ENCODE measurements at places on chromosomes 11 and 22.

DNA sequence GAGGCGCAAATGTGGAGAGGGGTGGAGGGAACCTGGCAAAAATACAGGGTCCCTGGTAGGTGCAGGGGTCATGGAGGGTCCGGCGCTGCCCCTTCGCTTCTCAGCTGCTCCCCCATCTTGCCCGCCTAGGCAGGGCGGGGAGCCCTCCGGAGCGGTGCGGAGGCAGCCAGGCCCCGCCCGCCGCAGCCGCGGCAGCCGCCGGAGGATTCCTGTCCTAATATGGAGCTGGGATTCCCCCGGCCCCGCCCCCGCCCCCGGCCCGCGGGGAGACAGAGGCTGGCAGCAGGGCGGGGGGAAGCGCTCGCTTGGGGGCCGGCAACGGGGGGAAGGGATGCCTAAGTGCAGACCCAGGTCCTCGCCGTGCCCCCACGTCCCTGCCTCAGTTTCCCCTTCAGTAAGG, 1.0 kb upstream of the NPAS4 start:
- no peak for DNase-seq

DNA sequence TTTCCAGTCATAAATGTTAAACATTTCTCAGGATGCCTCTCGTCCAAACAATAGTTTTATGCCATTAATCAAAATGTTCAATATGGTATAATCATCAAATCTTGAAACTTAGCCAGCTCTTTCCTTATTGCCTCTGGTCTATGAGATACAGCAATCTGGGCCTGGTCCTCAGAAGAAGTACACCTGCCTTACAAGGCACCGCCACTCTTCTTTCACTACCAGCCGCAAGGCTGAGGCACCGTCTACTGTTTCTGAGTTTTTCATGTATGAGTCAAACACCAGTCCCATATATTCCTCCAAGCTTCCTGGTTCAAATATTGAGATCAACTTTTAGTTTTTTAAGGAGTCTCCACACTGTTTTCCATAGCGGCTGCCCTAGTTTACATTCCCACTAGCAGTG, 600.6 kb upstream of the FAT3 start:
- no peak for DNase-seq

GRCh38 chr11:128666397-128666796, 27.5 kb upstream of the FLI1 start:
- DNase-seq: no peak

- DNase-seq: no peak
These were observed 10.2 kb downstream of the TMEM41B start for GRCh38 chr11:9304178-9304577.

- no peak for DNase-seq
These were observed 1.6 kb downstream of the SLN start for GRCh38 chr11:107710301-107710700.

DNA sequence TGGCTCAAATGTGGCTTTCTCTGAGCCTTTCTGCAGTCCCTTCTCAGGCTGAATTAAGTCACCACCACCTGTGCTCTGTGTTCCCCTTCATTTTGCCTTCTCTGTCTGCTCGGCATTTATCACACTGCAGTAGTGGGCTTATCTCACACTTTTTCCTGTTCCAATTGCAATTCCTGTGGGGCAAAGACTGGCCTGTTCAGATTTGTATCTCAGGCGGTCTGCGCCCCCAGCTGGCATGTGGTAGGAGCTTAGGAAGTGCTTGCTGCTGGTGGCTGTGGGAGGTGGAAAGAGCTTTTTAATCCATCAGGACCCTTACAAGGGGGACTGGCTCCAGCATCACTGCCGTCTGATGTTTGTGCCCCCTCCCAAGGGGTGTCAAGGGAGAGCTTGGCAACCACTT, 21.2 kb downstream of the BMAL1 start:
- DNase-seq: no peak

DNA sequence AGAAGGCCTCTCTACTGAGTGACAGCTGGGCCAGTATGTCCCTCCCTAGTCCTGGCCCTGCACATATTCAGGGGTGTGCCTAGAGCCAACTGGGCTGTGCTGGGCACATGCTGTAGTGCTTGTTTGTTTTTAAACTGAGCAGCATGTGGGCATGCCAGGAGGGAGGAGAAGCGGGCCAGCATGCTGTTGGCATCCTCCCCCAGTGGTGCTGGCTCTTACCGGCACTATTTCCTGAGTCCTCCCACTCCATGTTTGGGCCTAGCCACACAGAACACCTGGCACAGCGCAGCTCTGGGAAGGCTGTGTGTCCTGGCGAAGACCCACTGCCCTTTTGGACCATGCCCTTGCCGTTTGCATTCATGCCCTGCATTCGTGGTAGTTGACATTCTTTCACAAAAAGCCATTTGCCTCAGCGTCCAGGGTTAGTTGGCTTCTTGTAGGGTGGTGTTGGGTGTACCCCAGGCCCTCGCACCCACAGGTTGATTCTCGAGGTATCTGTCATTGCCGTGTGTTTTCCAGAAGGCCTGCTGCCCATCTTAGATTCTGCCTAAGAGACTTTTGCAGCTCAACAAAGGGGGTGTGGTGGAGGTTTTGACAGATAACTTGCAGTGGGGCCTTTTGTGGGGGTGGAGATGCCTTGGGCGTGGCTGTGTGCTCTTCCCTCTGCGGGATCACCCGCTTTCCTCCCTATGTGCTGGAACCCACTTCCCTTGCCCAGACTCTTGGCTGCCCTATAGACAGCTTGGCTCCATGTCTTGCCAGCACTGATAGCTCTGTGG, 13.6 kb downstream of the DGCR8 start:
- no peak for DNase-seq

DNA sequence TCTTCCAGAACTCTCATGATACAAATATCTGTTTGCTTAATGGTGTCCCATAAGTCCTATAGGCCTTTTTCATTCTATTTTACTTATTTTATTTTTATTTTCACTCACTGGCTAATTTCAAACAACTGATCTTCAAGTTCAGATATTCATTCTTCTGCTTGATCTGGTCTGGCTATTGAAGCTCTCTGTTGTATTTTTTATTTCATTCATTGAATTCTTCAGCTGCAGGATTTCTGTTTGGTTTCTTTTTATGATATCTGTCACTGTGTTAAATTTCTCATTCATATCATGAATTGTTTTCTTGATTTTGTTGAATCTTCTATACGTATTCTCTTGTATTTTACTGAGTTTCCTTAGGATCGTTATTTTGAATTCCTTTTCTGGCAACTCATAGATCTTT, 2.6 kb upstream of the OR10A3 start:
- no peak for DNase-seq

DNA sequence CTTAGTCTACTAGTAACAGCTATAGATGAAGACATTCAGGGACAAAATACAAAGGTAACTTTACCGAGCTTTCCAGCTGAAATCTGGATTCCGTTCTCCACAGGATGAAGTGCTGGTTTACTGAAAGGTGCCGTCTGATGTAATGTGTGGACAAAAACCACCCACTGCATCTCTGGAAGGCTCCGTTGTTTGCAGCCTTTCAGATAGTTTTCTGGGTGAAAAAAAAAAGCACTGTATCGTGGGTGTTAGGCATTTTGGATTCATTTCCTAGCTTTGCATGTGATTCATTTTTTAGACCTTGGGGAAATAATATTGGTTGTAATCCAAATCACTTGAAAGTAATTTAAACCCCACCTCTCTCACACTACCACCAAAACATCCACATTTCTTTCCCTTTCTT, 10.4 kb downstream of the JAM3 start:
- DNase-seq: no peak

DNA sequence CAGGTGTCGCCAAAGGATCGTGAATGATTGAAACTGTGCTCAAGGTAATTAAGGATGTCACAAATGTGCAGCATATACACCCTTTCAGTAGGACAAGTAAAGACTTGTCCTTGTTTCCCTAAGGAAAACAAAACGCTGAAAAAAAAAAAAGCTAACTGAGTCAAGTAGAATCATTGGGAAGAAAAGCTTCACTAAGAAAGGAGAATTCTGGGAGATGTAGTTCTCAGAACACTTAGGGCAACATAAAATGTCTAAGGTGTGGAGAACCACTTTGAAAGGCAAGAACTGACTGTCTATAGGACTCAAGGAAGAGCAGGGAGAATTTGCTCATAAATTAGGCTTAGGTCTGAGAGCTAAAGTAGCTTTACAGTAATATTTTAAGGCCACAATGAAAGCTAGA, 2.9 kb upstream of the OR5T1 start:
- no peak for DNase-seq

DNA sequence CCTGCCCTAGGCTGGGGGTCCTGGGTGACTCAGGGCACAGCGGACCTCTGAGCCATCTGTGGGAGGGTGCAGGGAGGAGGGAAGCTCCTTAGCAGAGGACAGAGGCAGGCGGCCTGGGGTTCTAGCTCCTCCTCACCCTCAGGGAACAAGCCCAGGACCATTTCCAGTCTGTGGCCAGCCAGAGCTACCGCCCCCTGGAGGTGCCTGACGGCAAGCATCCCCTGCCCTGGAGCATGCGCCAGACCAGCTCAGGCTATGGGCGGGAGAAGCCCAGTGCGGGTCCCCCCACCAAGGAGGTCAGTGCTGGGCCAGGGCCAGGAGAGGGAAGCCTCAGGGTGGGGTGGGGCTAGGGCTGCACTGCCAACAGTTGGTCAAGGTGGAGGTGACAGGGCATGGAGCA, 26.0 kb upstream of the LRRC10B start:
- no peak for DNase-seq

DNA sequence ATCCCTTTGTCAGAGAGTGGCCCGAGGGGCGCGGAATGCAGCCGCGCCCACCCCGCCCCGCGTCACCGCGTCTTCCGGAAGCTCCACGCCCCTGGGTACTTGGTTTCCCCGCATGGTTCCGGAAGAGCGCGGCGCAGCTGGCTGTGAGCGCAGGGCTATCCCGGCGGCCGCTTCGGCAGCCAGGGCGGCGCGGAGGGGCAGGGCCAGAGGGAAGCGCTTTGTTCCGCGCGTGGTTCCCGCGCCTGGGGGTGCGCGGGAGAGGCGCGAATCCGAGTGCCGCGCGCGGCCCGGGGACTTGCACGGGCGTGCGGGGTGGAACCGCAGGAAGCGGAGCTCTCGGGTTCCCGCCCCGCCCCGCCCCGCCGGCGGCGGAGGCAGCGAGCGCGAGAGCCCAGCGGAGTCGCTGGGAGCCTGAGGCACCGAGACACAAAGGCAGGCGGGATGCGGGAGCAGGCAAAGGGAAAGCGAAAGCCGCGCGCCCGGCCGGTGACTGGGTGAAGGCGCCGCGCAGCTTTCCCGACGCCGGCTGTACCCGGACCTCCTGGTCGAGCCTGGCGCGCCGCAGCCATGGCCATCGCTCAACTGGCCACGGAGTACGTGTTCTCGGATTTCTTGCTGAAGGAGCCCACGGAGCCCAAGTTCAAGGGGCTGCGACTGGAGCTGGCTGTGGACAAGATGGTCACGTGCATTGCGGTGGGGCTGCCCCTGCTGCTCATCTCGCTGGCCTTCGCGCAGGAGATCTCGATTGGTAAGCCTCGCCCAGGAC, at the start of gene PANX1:
Gene PANX1, plus strand, starts transcription at position 96 of the 766 bp plus-strand sequence. Its CDS starts 472 bp downstream, at position 568.
- peak; percentile 54 for DNase-seq

DNA sequence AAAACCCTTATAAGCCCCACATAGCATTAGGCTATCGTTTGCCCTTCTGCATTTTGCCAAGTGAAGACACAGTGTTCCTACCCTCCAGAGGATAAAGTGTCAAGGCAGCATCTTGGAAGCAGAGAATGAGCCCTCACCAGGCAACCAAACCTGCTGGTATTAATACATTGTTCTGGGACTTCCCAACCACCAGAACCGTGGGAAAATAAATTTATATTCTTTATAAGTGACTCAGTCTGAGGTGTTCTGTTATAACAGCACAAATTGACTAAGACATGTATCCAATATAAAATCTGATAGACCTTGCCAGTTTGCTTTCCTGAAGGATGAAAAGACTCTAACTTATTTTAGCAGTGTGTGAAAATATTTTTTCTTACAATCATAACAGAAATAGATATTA, 792.5 kb upstream of the LRRC4C start:
- no peak for DNase-seq

GRCh38 chr11:14346303-14346955, 12.6 kb downstream of the RRAS2 start:
- DNase-seq: no peak

DNA sequence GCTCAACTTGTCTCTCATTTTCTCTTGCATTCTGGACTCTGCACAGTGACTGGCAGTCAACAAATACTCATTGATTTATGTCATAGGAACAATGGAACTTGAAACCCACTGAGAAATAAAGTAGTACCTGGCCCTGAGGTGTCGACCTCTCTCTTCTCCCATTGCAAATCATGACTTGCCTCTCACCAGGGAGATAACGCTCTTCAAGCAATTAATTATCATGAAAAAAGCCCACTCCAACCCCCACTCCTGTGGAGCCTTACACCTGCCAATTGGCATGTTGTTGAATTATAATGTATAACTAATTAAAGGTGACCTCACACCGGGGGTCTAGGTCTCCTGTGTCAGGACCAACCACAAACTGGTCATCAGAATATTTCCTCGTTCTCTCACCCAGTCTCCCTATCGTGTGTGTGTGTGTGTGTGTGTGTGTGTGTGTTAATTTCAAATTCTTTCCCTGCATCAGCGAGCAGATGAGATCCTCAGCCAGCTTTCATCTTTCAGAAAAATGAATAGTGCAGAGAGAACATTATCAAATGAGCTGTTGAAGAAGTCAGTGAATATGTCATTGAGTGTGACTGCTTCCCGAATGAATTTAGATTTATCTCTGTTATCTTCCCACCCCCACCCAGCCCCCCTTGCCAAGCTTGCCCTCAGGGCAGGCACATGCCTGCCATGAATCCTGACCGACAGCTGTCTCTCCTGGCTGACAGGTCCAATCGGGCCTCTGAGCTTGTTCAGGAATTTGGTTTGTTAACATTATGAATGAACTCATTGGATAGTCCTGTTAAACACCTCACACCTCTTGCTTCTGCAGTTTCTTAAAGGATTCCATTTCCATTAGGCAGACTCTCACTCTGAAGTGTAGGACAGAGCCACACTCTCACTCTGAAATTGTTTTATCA, 357.4 kb downstream of the INSC start:
- no peak for DNase-seq

DNA sequence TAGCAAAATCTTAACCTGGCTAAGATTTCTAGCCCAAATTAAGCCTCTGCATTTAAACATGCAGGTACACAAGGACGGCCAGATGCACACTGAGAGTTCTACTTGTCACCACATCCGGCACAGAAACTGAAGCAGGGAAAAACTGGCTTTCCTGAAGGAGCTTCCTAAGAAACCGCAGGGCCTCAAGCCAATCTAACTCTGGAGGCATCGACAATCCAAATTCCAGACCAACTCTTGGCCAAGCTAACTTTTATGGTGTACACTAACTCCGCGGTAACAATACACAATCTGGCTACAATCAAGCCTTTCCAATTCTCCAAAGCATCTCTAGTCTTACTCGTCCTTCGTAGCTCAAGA, 1.2 kb downstream of the MSANTD2 start:
- DNase-seq: no peak

GRCh38 chr11:12803086-12803826, 129.0 kb downstream of the TEAD1 start:
- no peak for DNase-seq

- DNase-seq: no peak
These were observed 1.8 kb upstream of the CARS1 start for GRCh38 chr11:3058753-3059664.

DNA sequence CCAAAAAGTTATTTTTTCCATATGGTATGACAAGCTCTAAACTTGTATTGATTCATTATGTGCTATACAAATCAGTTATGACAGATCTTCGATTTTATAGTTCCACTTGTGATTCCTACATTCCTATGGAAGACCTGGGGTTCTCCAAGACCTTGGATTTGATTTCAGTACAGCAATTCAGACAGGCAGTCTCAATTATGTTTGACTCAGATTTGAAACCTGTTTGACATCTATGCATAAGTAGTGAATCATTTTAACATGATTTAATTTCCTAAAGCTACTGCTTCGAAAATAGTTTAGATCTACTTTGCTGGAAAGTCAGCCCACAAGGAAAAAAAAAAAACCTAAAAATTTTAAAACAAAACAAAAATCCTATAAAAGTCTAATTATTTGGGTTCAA, 820.4 kb downstream of the LUZP2 start:
- no peak for DNase-seq
